ENCODE measurements at places on chromosomes 5 and 9. TPM values are rescaled to one million over a fixed set of nuclear protein-coding genes. Genes with fewer than 3 reads are reported as not detected.
A peak's percentile ranks its signal among the peaks of the same experiment; 100 is the strongest.

DNA sequence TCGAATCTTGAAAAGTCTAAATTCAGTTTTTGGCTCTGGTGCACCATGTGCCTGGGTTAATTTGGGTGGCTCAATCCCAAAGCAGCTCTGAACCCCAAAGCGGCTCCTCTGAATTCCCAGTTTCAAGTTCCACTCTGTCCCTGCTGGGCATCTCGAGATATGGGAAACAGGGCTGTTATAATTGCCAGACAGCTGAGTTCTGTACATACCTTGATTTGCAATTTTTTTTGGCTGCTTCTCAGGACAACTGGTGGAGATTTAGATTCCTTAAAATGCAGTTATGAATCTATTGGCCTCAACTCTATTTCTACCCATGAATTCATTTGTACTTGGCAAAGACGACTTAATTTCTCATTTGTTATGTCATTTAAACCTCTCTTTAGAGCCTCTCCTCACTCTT is 808.5 kb downstream of the TLE4 start:
- no peak for DNase-seq

- peak; percentile 81 for DNase-seq
These were observed 26.2 kb upstream of the BICD2 start for GRCh38 chr9:92790542-92791527.

DNA sequence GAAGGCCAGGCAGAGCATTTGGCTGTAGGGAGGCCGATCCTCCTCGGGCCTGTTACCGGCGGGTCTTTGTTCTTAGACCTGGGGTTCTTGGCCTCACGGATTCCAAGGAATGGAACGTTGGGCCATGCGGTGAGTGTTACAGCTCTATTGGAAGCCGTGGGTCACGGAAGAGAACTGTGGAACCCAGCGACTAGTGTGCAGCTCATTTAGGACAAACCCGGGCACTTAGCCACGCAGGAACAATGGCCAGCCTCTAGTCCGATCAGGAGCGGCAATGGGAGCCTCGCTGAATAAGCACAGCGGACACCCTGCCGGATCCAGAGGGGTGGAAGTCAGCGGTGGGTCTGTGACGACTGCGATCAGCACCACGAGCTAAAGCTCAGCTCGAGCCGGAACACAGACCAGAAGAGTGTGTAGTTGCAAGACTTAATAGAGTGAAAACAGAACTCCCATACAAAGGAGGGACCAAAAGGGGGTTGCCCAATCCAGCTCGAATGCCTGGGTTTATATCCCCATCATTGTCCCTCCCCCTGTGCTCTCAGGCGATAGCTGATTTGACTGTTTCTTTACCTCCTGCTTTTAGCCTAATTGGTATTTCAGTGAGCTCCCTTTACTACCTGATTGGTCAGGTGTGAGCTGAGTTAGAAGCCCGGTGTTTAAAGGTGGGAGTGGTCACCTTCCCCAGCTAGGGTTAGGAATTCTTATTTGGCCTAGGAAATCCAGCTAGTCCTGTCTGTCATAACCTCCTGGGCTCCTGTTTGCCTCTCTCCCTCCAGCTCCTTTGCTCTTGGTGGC is 53.7 kb upstream of the RPL26L1 start:
- no peak for DNase-seq

DNA sequence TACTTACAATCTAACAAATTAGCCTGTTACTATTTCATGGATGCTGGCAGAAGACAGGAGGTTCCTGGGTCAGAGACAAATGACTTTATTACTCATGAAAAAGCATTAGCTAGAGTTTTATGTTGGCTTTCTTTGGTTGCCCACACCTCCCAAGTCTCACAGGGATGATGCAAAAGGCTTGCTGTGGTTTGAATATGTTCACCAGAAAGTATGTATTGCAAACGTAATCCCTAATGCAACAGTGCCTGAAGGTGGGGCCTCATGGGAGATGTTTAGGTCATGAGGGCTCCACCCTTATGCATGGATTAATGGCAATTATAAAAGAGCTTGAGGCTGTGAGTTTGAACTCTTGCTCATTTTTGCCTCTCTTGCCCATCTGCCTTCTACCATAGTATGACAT is 28.5 kb downstream of the DPYSL3 start:
- DNase-seq, result no peak

- no peak for DNase-seq
These were observed 121.4 kb upstream of the SV2C start for GRCh38 chr5:75961818-75962217.

GRCh38 chr5:42250-42649 is 49.7 kb upstream of the PLEKHG4B start:
- no peak for DNase-seq

DNA sequence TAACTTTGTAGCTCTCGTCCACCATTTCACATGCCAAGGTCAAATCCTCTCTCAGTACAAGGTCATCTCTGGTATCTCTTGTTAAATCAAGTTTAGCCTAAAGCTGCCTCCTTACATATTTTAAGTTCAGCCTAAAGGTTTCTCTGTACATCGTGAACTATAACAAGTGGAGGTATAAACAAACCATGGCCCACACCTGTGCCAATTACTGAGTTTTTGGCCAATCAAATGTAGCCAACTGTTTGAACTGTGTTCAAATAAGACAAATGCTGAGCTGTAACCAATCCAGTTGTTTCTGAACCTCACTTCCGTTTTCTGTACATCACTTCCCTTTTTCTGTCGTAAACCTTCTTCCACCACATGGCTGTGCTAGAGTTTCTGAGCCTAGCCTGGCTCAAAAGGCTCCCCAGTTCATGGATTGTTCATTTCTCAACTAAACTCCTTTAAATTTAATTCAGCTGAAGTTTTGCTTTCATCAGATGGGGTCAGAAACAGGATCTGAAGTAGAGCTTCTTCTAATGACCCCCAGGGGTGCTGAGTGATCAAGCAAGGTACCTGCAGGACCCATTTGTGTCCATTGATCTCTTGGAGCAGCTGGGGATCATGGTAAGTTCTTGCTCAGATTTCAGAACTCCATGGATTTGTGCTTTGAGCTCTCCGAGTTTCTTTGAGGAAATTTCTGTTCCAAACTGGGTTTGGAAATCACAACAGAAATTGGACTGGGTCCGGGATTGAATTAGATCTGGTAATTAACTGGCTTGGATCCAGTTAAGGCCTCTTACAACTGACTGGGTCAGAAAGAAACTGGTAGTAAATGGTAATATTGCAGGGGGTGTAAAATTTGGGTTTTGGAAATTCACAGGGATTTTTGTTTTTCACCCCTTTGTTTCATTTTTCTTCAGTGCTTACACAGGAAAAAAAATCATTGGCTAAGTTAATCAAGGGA is 11.0 kb upstream of the NANS start:
- no peak for DNase-seq

DNA sequence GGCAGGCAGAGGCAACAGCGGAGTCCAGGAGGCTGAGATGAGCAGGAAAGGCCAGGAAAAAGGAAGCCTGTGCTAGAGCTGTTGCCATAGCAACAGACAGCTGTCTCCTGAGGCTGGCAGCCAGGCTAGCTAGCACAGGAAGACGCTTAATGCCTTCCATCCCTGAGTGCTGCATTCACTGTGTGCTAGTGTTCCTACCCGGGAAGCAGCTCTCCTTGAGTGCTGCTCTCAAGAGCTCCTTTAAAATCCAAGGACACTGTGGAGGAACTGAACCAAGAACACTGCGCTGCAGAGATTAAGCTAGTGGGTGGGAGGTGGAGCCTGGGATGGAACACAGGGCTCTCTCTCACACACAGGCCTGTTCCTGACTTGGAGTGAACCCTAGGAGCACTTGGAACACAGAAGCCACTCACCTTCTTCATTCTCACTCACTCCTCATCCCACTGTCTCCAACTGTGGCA is 53.5 kb upstream of the IL7R start:
- no peak for DNase-seq

- DNase-seq, result no peak
These were observed 38.9 kb downstream of the SNX30 start for GRCh38 chr9:112789473-112789872.

GRCh38 chr5:156239800-156240199 is 87.2 kb upstream of the SGCD start:
- no peak for DNase-seq

- no peak for DNase-seq
These were observed 471.8 kb downstream of the KIF4B start for GRCh38 chr5:155485386-155485785.

DNA sequence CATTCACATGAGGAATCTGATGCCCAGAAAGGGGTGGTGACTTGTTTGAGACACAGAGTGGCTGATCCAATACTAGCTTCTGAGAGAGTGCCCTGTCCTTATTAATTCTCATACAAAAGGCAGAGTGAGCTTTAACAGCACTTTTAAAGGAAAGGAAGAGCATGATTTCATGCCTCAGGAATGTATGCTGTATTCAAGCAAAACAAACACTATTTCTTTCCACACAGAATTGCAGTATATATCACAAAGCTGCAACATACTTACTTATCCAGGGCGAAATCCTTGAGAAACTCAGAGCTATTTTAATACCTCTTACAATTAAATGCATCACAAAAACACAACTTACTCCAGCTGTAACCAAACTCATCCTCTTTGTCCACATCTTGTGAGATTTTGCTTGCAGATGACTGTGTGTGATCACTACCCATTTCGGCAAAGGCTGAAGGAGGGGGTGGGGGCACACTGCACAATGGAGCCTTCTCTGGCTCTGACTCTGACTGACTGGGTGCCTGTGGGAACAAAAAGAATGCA is 139.8 kb downstream of the MPDZ start:
- no peak for DNase-seq

Gene MYMK
- not detected for total RNA-seq

Gene CDKN2B
- 2.5 TPM for total RNA-seq

Gene SIL1
- 76.7 TPM for total RNA-seq

Gene IRX4
- not detected for total RNA-seq

Gene C9orf72
- 12.0 TPM for total RNA-seq

Gene CMBL
- 90.1 TPM for total RNA-seq
